Endodermal cell (in vitro differentiated cells): ENCODE measurements at places on chromosomes 16 and 17.

GRCh38 chr16:85137323-85138072, 25.2 kb upstream of the CIBAR2 start:
- DNase-seq: no peak

- DNase-seq: no peak
Observed at GRCh38 chr16:57893559-57894389, 77.2 kb downstream of the CNGB1 start.

- no peak for DNase-seq
Observed at GRCh38 chr17:27766438-27766837, 33.9 kb downstream of the NOS2 start.

- DNase-seq: no peak
Observed at GRCh38 chr17:68981288-68981687, 26.1 kb upstream of the ABCA8 start.
